ENCODE measurements at places on chromosomes 2 and 18. TPM values are rescaled to one million over a fixed set of nuclear protein-coding genes. Genes with fewer than 3 reads are reported as not detected.

- H3K4me3 ChIP-seq, result no peak overlapping the region
- no peaks in the 10 kb centered on the region for H3K4me1 ChIP-seq
- DNase-seq, result no peak
- no peak overlapping the region for H3K27ac ChIP-seq
Measured at GRCh38 chr2:158395166-158395565, 61.4 kb downstream of the CCDC148 start.

DNA sequence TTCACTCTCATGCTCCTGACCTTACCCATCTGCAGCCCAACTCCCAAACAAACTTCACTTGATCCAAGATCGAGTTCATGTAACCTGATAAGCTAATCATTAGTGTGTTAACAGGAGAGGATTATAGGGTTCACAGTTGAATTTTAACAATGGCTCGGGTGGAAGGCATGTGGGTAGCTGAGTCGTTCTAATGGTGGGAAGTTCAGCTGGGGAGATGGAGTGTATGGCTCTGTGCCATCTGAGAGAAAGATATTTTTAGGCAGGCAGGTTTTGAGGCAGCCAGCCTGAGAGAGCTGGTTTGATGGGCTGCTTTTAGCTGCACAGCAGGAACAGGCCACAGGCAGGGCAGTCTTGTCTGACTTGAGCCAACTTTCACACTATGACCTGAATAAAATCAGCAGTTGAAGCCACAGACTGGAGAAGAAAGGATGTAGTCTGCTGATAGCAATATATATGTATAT, 17.7 kb upstream of the NFE2L2 start:
- H3K4me1 ChIP-seq, result no peaks in the 10 kb centered on the region
- no peak overlapping the region for H3K27ac ChIP-seq
- DNase-seq, result no peak

DNA sequence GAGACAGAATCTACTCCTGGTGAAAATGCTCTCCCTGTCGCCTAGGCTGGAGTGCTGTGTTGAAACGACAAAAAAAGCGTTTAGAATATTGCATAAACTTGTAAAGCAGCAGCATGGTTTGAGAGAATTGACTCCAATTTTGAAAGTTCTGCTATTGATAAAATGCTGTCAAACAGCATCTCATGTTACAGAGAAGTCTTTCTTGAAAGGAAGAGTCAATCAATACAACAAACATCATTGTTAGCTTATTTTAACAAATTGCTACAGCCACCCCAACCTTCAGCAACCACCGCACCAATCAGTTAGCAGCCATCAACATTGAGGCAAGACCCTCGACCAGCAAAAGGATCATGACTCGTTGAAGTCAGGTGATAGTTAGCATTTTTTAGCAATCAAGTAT, 6.9 kb downstream of the C2orf76 start:
- no peak for DNase-seq
- no peak overlapping the region for H3K4me3 ChIP-seq
- no peaks in the 10 kb centered on the region for H3K27me3 ChIP-seq
- H3K36me3 ChIP-seq, result no peaks in the 10 kb centered on the region
- peaks cover 5% of the 10 kb centered on the region for H3K4me1 ChIP-seq
- no peak overlapping the region for H3K27ac ChIP-seq

- H3K36me3 ChIP-seq, result no peaks in the 10 kb centered on the region
- no peaks in the 10 kb centered on the region for H3K27me3 ChIP-seq
- no peak for DNase-seq
- H3K4me3 ChIP-seq, result no peak overlapping the region
- no peak overlapping the region for H3K27ac ChIP-seq
Measured at GRCh38 chr2:62076980-62077638, 118.8 kb upstream of the B3GNT2 start.

DNA sequence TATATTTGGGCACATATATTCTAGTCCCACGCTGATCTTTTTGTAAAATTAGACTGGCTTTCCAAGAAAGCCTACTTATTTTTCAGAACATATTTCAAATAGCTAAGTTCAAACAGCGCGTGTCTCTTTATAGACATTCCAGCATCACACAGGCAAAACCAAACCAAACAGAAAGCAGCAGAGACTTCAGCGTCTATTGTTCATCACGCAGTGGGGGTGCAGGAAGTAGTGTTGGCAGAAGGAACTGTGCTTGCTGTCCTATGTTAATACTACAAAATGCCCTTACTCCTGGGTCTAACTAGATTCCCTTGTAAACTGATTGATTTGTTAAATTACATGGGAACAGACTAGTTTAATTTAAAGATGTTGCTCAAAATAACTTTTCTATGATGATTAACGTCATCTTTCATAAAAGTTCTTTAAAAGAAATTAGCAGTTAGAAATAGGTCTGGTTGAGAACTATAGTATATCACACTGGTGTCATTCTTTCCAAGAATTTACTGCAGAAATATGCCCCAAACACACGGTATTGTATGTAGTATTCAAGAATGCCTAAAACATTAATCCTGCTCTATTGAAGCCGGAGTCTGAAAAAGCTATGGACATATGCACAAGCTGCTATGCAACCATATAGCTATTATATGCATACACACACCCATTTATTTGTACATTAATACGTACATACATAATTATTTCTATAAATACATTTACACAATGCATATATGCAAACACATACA, 436.3 kb downstream of the CBLN2 start:
- H3K4me3 ChIP-seq, result no peak overlapping the region
- no peaks in the 10 kb centered on the region for H3K4me1 ChIP-seq
- peak; percentile 55 for DNase-seq
- H3K27ac ChIP-seq, result no peak overlapping the region

- DNase-seq, result no peak
- H3K27me3 ChIP-seq, result no peaks in the 10 kb centered on the region
- no peaks in the 10 kb centered on the region for H3K36me3 ChIP-seq
- no peak overlapping the region for H3K27ac ChIP-seq
- peaks cover 6% of the 10 kb centered on the region for H3K4me1 ChIP-seq
Measured at GRCh38 chr2:233049194-233049761, 10.9 kb upstream of the INPP5D start.

- no peak overlapping the region for H3K27ac ChIP-seq
- H3K27me3 ChIP-seq, result no peaks in the 10 kb centered on the region
- H3K4me3 ChIP-seq, result no peak overlapping the region
Measured at GRCh38 chr18:67483237-67483636, 33.3 kb downstream of the DSEL start.

RESP18 gene
- not detected for total RNA-seq

MEP1B gene
- not detected for total RNA-seq

Data from left lung (tissue), 14 donors.